ENCODE measurements at places on chromosomes 7 and 10.
A peak's percentile ranks its signal among the peaks of the same experiment; 100 is the strongest.

- no peak for DNase-seq
These were observed 167.2 kb downstream of the RAMP3 start for GRCh38 chr7:45324683-45325237.

DNA sequence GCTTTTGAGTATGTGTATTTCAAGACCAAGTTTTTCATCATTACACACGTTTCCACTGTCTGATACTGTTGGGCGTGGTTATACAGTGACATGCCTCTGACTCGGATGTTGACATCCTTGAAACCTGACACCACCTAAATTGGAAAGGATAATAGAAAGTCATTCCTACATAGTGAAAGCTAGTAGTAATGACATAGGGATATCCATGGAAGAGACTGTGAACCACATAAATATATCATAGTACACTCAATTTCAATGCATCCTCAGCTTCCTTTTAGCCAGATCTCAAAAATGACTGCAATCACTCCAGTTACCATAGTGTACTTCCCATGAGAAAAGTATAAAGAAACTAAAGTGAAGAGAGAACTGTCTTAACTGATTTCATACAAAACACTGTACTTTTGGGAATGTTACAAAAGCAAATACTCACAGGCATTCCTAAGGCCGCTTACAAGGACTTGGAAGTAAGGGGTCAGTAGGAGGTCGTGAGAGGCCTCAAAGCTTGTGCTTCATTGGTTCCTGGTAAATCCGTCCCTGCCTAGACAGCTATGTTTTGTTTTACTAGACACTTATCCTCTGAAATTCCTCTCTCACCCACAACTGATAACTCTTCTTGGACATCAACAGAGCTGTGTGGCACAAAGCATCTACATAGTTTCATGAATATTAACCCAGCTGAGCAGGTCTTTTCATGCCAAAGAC, 71.8 kb upstream of the VWDE start:
- peak; percentile 69 for DNase-seq

DNA sequence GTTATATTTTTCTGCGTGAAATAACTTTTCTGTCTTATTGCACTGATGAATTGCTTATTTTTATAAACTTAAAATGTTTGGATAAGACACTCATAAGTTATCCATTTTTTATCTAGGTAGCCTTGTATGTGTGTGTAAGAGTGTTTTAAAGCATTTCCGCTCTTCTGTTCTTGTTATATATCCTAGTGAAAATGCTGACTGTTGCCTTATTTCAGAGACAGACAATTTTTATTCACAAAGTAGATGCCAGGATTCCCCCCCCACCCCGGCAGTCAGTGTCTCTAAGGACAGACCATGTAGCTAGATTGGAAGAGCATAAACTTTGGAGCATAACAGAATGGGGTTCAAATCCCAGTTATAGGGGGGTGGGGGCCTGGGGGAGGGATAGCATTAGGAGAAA, 1.6 kb downstream of the SMC3 start:
- DNase-seq: no peak

- DNase-seq: no peak
These were observed 837.6 kb upstream of the GHITM start for GRCh38 chr10:83301732-83302131.

DNA sequence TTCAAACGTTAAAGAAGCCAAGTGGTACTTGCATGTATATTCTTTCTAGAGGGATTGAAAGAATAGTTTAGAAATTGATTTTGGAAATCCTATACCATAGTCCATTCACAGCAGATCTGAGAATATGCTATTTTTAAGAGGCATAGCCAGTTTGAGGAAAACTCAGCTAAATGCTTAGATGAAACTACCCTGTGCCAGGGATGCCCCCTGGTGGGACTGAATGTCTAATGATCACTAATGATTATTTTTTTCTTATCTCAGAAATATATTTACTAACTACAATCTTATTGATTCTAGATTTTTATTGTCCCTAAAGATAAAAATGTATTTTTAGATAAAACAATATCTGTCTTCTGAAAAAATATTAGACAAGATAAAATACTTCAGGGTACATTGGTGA, 844.9 kb upstream of the PHF14 start:
- DNase-seq: no peak

- DNase-seq: no peak
These were observed 19.2 kb downstream of the KCP start for GRCh38 chr7:128891110-128891941.

- no peak for DNase-seq
These were observed 147.5 kb upstream of the FRMD4A start for GRCh38 chr10:14478201-14478600.

DNA sequence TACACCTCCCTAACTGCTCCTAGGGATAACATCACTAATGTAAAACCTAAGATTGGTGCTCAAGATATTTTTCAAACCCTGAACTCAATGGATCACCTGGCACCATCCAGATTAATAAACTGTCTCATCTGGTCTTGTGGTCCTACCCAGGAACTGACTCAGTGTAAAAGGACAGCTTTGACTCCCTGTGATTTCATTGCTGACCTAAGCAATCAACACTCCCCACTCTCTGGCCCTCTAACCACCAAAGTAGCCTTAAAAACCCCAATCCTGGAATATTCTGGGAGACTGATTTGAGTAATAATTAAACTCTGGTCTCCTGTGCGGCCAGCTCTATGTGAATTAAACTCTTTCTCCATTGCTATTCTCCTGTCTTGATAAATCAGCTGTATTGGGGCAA, 6.2 kb upstream of the USP54 start:
- DNase-seq: peak; percentile 7

- no peak for DNase-seq
These were observed 5.1 kb downstream of the AUTS2 start for GRCh38 chr7:69603351-69603750.
